Right lung (tissue), 10 donors: ENCODE measurements at places on chromosomes 1 and 21. TPM values are rescaled to one million over a fixed set of nuclear protein-coding genes. Genes with fewer than 3 reads are reported as not detected.

- DNase-seq = no peak
Measured at GRCh38 chr1:54838565-54839180, 37.5 kb upstream of the TTC22 start.

DNA sequence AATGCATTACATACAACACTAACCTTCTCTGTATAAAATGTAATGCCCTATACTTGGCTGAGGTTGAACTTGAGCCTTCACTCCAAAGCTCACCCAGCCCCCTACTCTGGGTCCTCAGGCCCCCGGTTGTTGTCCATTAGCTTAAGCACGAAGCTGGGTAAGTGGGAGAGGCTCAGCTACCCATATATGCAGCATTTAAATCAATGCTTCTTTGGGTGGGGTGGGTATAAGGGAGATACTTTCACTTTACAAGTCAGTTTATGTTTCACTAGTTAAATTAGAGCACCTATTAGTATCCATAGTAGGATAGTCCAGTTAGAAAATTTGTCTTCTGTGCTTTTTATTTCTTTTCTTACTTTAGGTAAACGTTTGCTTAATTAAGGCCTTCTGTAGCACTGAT lies 151.4 kb downstream of the LMX1A start:
- DNase-seq = no peak

The NUP210L gene
- polyA plus RNA-seq = 0.09 TPM

The POFUT2 gene
- 27.7 TPM for polyA plus RNA-seq

GRCh38 chr1:4468804-4469514 lies 185.4 kb upstream of the AJAP1 start:
- no peak for DNase-seq

DNA sequence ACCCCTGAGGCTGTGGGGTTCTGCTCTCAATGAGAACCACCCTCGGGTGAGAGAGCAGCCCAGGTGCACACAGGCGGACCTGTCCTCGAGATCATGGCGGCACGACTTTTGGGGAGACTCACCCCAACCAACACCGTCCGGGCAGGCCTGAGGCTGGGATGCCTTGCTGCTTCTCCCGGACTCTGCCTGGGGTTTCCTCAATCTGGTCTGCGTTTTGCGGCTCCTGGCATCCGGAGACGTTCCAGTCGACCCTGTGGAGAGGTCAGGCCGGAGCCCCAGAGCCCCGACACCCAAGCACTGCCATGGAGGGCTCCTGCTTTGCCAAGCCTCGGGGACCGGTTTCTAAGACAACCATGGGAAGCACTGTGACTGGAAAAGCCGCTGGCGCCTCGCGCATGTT lies 3879.7 kb downstream of the SRGAP2C start:
- no peak for DNase-seq

DNA sequence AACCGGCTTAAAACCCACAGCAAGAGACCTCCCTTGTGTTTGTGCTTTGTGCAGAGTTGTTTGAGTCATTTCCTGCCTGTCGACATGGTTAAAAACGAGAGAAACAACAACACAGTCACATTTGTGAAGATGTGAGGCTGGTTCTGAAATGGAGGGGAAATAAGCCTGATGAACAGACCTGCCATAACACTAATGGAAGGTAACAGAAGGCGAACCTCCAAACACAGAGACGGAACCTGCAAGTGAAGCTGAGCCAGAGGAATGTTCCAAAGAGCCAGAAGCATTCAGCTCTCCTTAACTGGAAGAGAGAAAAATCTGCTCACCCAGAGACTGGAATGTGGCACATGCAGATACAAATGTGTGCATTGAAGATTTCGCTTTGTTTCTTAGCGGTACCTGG lies 53.2 kb upstream of the RAVER2 start:
- DNase-seq = no peak
